ENCODE measurements at places on chromosomes 6 and 20.

DNA sequence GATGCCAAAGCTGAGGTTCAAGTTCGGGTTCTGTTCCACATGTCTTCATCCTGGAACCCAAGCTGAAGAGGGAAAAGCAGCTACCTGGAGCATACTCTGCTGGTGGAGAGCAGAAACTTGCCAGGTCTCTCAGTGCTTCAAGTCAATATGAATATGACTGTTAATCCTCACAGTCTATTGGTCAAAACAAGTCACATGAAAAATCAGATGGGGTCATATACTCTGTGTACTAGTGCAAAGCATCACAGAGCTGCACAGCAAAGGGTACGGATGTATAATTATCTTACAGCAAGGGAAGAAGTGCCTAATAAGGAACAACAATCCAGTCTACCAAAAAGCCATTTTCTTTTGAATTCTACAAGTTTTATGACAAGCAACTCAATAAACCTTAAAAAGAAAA lies 11.6 kb downstream of the NCOA7 start:
- DNase-seq: no peak

- no peak for DNase-seq
Observed at GRCh38 chr20:45826381-45827019, 612 bp downstream of the TNNC2 start.

- no peak for DNase-seq
Observed at GRCh38 chr20:48709744-48710143, 118.1 kb downstream of the PREX1 start.

- DNase-seq: no peak
Observed at GRCh38 chr20:25223765-25224720, 23.8 kb upstream of the PYGB start.

DNA sequence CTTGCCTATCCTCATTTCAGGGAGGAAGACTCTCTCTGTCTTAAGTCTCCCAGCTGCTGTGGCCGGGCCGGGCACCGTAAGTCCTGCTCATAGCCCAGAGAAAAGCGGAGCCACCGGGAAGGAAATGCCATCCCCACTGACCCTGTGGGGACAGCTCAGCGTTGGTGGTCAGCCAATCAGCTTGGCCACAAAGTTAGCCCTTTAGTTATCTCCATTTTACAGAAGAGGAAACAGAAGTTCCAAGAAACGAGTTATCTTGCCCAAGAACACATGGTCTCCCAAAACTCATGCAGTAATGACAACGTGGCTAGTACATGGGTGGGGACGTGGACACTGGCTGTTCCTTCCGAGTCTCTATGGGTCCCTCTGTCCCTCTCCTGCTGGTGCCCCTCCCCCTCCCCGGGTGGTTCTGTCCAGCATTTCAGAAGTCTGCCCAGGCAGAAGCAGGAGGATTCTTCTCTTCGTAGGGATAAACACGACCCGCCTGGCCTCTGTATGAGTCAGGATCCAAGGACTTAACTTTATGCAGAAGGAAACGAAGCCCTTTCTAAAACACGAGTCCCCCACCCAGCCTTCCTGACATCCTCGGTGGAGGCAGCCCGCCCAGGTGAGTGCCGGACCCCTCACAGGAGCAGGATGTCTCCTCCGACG lies 273.8 kb downstream of the CDH4 start:
- DNase-seq: no peak

DNA sequence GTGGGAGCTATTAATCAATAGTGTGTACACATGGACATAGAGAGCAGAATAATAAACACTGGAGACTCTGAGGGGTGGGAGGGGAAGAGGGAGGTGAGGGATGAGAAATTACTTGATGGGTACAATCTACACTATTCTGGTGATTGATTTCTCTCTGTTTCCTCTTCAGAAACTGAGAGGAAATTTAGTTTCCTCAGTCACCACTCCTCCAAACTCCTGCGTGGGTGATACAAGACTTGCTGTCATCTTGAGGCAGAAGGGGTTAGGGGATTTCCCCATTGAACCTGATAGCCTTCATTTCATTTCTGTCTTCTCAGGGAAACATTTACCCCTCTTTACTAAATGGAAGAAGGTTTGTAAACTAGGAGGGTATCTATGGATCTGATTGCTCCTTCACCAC lies 84.3 kb upstream of the ESR1 start:
- DNase-seq: no peak

DNA sequence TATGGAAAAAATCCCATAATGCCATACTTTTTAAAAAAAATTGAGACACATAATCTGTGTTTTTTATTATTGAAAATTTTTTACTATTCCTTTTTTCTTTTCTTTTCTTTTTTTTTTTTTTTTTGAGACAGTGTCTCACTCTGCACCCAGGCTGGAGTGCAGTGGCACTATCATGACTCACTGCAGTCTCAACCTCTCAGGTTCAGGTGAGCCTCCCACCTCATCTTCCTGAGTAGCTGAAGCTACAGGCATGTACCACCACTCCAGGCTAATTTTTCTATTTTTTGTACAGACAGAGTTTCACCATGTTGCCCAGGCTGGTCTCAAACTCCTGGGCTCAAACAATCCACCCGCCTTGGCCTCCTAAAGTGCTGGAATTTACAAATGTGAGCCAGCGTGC lies 100.4 kb downstream of the AFG1L start:
- DNase-seq: no peak

GRCh38 chr6:169811521-169812256 lies 60.3 kb downstream of the ERMARD start:
- DNase-seq: no peak

- no peak for DNase-seq
Observed at GRCh38 chr20:62401331-62401779, 5.7 kb downstream of the CABLES2 start.

GRCh38 chr6:444653-445275 lies 53.2 kb downstream of the IRF4 start:
- no peak for DNase-seq

DNA sequence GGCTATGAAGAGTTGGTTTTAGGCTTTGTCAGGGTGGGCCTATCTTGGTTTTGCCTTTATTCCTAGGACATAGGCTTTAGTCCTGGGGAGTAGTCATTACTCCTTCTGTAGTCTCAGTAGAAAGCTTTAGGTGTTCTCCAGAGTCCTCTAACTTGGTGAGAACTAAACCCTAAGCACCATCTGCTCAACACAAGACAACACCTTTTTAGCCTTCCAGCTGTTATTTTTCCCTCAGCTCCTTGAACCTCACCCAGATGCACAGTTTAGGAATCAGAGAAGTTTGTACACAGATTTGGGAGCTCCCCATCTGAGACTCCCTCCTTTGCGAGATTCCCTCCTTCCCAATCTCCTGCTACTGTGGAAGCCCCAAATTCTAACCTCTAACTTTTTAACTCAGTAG lies 141.3 kb downstream of the QRSL1 start:
- no peak for DNase-seq

- no peak for DNase-seq
Observed at GRCh38 chr6:38997128-38997761, 51.3 kb upstream of the GLP1R start.

DNA sequence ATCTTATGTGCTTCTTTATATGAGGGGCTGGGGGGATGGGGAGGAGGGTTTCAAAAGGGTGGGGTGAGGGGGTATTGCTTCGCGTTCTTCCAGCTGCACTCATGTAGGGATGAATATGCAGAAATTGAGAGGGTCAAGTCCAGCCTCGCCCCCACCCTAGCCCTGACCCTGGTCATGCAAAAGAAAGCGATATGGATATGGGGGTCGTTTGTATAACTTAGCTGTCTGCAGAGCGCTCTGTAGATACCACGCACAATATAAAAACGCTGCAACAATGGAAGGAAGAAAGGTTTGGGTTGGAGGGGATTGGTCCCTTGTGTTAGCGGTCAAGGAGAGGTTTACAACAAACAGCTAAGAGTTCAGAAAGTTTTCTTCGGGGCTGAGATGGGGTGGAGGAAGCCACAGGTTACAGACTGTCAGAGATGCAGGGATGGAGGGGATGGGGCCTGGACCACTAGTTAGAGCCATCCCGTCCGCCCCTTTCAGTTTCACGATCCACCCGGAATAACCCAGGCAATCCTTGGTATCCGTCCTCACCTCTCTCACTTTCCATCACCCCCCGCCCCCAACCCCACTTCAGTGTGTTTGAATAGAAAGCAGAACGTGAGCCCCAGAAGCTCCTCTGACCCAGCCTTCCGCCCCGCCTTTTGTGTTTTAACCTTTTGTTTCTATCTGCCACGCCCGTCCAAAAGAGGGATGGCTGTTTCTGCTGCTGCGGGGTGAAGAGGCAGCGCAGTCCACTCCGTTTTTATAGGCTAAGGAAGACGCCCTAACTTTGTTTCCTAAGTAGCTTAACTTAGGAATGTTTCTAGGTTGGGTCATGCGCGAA lies 73.5 kb downstream of the SOX4 start:
- DNase-seq: no peak
